A172 (cell line): ENCODE measurements at places on chromosomes 2 and 18.

- DNase-seq: no peak
Measured at GRCh38 chr2:190822043-190822442, 58.6 kb upstream of the GLS start.

GRCh38 chr2:123715467-123715982, 309.6 kb upstream of the CNTNAP5 start:
- no peak for DNase-seq

GRCh38 chr2:57698392-57698791, 348.2 kb upstream of the VRK2 start:
- DNase-seq: no peak

DNA sequence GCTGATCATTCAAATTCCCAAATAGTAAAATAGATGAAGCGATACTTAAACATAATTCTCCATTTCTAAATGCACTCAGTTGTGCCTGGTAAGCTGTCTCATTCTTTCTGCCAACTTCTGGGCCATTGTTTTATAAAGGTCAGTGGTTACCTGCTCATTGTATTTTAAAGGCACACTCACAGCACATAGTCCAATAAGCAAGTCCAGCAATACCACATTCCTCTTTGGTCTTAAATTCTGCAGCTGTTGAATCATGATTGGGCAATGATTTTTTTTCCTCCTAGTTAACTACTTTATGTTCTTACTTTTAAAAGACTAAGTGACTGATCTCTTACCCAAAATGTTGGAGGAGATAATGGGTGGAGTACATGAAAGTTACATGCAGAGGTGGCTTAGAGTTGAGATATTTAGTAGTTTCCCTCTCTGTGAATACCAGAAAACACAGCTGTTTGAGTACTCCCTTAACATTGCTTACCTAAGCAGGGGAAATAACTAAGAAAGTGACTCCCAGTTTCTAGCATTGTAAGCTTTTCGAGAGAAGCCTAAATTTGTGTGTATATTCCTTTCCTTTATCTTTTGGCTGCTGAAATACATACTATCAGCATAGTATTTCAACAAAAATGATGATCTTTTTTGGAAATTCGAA, 220.7 kb downstream of the CAMKMT start:
- no peak for DNase-seq

GRCh38 chr2:30235008-30235655, 3.8 kb downstream of the LBH start:
- DNase-seq: no peak

- no peak for DNase-seq
Measured at GRCh38 chr2:36809069-36809445, 112.5 kb downstream of the VIT start.

- DNase-seq: no peak
Measured at GRCh38 chr2:231522418-231523180, 7.6 kb downstream of the NMUR1 start.

GRCh38 chr2:147098940-147099339, 745.9 kb upstream of the ACVR2A start:
- no peak for DNase-seq

- DNase-seq: peak; percentile 82
Measured at GRCh38 chr2:240624950-240625621, at the start of gene GPR35. Gene GPR35, plus strand, starts transcription at chr2:240625480. Its CDS starts 4,473 bp downstream, at chr2:240629953.

DNA sequence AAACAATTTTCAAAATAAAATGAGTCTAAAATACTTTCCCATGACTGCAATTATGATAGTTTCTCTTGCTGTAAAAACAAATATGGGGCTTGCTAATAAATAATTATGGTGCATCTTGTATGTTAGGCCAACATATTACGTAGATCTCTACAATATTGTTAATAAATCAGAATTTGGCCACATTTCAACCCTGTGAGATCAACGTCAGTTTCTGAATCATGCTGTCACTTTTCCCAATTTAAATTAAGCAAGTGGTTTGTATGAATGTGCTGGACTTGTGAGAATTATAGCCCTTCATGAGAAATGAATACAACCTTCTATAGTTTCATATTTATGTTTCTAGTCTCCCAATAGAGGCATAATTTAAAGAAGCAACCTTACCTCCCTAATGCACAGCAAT, 808.9 kb downstream of the SUCLG1 start:
- DNase-seq: no peak

DNA sequence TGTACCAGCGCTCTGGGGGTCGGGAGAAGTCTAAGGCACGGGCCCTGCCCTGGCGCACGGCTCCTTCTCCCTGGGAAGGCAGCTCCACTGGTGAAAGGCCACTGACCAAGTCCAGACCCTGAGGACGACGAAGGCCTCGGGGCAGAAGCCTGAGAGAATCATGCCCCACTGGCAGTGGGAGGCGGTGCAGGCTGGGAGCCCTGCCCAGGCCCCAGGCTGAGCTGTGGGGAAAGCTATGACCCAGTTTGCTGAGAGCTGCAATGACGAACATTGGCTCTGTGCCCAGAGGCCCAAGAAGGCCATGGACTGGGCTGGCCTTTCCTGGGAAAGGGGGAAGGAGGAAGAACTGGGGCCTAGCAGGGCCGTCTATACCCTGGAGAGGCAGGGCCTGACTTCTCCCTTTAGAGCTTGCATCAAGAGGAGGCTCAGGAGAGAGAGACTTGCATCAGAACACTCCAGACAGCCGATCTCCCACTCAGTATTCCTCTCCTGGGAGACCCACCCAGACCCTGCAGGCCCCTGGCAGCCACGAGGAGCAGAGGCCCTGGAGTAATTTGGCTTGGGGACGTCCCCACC, 32.9 kb downstream of the HS1BP3 start:
- peak; percentile 95 for DNase-seq

GRCh38 chr18:51154431-51155063, 42.9 kb downstream of the MEX3C start:
- DNase-seq: no peak

GRCh38 chr2:28721601-28722191, 29.9 kb upstream of the PPP1CB start:
- DNase-seq: no peak

DNA sequence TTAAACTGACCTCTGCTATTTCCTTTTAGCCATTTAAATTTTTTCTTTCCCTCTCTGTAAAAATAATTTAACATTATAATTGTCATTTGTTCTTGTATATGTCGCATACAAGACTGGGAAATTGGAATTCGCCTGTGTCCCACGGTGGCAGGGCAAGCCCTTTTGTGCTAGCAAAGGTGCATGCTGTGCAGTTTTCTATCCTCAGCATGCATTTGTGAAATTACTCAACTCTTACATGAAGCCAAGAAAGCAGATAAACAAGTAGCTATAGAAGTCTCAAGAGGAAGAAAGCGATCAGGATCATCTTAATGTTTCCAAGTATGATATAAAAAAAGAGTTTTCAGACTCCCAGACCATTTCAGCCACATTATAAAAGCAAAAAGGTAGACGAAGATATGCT, 392.6 kb upstream of the CHST9 start:
- no peak for DNase-seq

GRCh38 chr2:239537633-239538356, 137.0 kb upstream of the HDAC4 start:
- no peak for DNase-seq

GRCh38 chr2:55033076-55033742, 17.0 kb downstream of the RTN4 start:
- no peak for DNase-seq

DNA sequence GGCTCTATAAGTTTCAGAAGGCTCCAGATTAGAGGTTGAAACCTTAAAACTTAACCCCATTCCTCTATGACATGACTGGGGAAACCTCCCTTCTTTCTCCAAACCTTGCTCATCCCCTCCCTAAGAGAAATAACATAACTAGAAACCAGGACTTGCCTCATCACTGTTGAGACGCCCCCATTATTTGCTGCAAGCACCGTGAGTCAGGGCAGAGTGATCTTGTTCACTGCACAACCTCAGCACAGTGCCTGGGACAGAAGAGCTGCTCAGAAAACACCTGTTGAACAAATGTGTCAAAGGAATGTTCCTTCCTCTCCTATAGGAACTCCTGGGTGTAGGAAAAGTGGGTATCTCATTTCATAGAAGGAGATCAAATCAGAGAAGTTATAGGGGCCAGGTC, 132.7 kb upstream of the CTAGE1 start:
- no peak for DNase-seq

GRCh38 chr18:9914584-9915290, 921 bp downstream of the VAPA start:
- DNase-seq: peak; percentile 68

DNA sequence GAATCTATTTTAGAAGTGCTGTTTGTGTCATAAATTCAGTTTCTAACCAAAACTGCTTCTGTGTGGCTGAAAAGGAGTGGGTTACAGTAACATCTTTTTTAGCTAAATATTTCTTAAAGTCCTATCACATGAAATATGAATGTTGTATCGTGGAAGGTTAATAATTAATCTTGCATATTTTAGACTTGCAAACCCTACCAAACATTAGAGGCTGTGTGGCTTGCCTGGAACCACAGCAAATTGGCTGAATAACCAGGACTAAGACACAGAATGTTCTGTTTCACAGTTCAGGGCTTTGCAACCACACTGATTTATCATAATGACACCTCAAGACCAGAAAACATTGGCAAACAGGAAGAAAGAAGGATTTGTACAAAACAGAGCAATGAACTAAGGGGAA, 208.9 kb upstream of the CNTNAP5 start:
- DNase-seq: no peak

DNA sequence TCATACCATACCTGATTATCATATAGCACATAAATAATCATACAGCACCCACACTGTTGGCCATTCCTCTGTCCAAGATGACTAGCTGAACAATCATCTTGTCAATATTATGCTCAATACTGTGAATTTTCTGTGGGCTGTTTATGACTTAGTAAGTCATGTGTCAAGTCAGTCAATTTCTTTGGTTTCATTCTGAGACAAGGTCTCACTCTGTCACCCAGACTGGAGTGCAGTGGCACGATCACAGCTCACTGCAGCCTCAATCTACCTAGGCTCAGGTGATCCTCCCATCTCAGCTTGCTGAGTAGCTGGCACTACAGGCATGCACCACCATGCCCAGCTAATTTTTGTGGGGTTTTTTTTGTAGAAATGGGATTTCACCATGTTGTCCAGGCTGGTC, 5.7 kb downstream of the MCM6 start:
- no peak for DNase-seq

DNA sequence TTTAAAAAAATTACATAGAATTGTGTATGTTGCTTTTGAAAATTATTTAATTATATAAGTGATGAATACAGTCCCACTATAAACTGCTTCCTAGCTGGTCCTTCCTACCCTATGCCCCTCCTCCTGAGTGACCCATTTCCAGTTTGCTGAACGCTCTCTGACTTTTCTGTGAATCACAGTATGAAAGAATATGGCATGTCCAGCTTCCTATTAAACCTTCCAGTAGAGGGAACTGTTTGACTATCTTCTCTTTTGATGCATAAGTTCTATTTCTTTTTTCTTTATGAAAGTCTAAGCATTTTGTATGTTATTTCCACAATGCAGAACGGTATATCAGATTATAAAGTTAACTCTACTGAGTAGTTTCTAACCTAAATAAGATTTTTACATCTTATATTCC, 41.3 kb downstream of the PSMG2 start:
- DNase-seq: peak; percentile 77

DNA sequence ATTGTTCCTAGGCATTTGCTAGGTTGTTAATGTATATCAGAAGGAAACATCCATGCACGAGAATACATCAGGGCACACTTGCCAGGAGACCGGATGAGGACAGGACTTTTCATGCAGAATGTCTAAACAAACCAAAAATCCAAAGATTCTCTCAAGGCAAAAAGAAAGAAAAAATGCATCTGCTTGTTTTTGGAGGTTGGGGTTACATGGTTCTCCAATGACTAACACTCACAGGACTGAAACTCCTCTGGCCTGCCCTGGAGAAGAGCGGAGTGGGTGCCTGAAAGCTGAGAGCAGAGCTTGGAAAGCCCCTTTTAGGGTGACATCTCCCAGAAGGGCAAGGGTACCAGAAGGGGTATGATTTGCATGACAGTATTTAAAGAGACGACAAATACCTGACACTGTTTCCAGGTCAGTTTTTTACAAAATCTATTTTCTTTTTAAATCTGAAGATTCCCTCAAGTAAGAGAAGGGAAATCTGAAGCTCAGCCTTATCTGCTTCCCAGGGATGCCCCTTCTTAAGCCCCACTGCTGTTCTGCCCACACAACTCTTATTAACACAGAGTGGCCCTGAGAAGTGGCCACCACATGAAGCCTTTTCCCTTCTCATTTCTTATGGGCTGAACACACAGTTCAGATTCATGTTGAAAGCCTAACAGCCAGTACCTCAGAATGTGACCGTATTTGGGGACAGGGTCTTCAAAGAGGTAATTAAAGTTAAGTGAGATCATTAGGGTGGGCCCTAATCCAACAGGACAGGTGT, 216.4 kb downstream of the STK39 start:
- DNase-seq: peak; percentile 43

DNA sequence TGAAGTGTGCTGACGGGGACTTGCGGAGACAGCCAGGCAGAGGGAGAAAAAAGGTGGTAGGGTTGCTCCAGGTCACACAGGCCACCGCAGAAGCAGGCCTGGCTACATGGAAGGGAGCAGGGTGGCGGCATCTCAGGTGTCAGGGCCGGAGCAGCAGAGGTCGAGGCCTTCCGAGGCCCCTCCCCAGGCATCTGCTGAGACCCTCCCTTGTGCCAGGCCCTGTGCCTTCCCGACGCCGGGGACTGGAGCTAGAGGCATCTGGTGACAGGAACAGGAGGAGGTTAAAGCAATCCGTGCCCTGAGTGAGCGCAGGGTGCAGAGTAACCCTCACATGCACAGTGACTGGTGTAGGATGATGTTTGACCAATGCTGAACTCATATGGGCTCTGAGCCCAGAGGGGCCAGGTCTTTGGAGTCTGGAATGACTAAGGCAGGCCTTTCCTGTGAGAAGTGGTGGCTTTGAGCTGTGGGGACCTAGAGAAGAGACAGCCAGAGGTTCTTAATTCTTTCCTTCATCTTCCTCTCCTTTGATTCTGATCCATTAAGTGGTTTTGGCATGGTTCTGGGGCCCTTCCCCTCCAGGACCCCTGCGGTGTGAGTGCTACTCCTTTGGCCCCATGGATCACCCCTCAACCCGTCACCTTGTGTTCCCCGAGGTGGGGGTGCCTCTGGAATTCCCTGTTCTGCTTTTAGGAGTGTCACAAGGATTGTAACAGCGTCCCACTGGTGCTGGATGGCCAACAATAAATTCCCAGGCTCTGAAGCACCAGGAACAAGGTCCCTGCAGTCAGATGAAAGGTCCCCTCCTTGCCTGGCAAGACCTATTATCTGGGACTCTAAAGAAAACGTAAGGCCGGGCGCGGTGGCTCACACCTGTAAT, 72.1 kb downstream of the KLHL29 start:
- DNase-seq: no peak
